ENCODE measurements at places on chromosomes 7 and 10.

DNA sequence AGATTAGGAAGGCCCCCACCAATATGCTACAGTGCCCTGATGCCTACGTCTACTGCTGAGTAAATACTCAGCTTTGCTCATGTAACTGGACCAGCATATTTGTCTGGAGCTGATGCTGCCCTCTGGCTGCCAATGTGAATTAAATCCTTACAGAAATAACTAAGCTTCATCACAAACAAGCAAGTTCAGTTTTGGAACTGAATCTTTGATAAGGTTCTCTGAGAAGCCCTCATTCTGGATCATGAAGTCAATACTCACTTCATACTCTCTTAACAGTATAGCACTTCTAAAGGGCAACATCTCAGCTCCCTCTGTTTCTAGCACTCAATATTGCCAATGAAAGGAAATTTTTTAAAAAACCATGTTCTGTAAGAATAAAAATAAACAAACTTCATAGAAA is 246.7 kb downstream of the ETV1 start:
- no peak for DNase-seq

DNA sequence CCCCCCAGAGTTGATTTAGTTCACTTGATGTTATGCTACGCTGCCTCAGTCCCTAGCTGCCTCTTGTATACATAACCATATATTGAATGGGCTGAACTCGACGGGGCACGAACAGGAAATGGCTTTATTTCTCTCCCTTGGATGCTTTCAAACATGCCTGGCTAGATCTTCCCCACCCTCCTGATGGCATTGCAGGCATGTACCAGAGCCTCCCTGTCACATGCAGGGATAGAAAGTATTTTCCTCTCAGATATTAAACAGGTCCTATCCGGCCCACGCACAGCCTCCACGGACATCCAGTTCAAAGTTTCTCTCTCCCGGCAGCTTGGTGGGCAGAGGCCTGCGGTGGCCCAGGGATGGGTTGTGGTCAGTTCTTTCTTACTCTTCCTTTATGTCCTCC is 422.1 kb downstream of the RPS24 start:
- DNase-seq: no peak

- DNase-seq: peak; percentile 7
Measured at GRCh38 chr10:42975558-42976340, 101.1 kb upstream of the RET start.

DNA sequence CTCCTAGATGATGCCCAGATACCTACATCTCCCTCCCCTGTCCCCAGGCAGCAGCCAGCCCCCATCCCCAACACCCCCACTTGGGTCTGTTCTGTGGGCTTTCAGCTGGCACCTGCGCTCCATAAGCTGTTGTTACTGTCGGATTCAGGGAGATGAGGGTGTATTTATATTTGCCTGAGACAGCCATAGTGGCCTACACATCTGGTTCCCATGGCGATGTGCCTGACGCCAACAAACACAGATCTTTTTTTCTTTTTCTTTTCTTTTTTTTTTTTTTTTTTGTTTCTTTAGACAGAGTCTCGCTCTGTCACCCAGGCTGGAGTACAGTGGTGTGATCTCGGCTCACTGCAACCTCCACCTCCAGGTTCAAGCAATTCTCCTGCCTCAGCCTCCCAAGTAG is 73.1 kb downstream of the CLIP2 start:
- DNase-seq: no peak

DNA sequence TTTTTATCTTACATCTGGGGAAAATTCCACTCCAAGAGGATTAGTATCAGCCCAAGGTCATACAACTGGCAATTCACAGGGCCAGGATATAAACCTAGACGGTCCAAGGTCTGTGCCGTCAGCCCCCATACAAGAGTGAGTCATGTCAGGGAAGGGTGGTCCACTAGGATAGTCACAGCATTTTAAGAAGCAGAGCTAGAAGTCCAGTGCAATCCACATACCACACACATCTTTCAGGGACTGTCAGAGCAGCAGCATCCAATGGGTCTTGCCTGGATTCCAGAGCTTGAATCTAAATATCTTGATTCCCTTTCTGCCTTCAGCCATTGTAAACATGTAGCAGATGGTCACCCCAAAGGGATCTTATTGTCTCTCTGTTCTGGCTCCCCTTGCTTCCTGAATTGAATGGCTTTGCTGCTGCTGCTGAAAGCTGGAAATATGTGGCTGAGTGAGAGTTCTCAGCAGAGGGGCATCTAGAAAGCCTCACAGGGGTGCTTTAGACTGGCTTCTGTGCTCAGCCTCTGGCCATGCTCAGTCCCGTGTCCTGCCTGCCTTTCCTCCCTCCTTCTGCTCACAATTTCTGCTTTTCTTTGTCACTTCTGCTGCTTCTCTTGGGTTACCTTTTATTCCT is 9.9 kb upstream of the OR6V1 start:
- DNase-seq: no peak

DNA sequence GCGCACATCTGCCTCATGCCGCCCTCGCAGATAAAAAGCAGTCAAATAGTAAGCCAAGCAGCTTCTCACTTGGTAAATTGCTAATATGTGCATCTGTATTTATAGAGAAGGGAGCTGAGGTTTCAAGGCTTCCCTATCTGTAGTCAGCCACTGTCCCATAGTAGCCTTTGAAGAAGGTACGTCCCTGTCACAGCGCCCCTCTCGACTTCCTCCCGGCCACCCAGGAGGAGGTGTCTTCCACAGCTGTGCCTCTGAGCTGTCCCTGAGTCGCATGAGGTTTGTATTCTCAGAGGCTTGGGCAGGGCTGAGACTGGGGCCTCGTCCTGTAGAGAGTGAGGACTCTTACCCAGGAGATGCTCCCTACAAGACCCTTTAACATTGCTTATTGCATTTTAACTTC is 49.0 kb downstream of the SPOCK2 start:
- no peak for DNase-seq

GRCh38 chr7:38512704-38513103 is 118.5 kb downstream of the AMPH start:
- no peak for DNase-seq

DNA sequence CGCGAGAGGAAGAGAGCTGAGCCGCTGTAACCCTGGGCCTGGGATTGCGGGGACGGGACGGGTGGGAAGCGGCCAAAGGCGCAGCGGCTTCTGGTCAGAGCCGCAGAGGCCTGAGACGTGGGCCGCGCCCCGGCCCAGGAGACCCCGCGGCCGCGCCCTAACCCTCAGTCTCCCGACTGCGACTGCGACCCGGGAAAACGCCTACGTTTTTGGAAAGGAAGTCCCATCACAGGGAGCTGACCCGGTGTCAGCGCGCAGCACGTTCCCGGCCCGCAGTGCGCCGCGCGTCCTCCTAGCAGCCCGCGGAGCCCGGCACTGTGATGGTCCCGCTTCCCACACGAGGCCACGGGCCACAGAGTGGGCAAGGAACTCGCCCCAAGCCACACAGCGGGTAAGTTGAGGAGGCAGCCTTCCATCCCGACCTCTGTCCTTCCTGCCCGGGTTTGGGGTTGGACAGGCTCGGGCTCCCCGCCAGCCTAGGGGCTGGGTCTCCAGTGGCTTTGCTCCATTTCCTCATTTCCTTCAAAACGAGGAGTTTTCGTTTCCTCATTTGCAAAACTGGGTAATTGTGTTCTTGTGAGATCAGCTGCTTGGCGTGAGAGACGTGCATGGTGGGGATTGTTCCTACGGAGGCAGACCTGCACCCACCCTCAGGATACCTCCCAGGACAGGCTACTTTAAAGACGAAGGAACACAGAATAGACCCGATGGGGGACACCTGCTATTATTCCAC is 1.2 kb downstream of the GPNMB start:
- no peak for DNase-seq

DNA sequence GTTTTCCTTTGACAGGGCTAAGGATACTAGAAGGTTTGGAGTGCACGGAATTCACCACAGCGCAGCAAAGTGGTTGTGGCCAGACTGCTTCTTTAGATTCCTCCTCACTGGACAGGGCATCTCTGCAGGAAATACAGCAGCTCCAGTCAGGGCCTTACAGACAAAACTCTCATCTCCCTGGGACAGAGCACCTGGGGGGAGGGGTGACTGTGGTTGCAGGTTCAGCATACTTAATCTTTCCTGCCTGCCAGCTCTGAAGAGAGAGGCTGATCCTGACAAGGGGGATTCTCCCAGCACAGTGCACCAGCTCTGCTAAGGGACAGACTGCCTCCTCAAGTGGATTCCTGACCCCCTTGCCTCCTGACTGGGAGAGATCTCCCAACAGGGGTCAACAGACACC is 1257.9 kb downstream of the NXPH1 start:
- DNase-seq: no peak

DNA sequence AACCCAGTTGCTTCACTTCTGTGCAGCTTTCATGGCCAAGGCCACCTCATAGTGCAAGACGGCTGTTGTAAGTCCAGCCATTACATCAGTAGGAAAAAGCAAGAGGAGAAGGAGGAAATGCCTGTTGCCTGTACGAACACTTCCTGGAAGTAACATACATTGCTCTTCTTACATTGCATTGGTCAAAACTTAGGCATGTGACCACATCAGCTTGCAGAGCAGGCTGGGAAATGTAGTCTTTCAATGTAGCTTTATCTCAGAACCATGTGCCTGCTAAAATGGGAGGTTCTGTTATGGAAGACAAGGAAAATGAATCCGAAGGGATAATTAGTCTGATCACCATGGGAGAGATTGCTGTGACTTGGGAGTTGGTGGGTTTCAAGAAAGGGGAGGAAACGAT is 4.3 kb downstream of the SLC29A3 start:
- no peak for DNase-seq

DNA sequence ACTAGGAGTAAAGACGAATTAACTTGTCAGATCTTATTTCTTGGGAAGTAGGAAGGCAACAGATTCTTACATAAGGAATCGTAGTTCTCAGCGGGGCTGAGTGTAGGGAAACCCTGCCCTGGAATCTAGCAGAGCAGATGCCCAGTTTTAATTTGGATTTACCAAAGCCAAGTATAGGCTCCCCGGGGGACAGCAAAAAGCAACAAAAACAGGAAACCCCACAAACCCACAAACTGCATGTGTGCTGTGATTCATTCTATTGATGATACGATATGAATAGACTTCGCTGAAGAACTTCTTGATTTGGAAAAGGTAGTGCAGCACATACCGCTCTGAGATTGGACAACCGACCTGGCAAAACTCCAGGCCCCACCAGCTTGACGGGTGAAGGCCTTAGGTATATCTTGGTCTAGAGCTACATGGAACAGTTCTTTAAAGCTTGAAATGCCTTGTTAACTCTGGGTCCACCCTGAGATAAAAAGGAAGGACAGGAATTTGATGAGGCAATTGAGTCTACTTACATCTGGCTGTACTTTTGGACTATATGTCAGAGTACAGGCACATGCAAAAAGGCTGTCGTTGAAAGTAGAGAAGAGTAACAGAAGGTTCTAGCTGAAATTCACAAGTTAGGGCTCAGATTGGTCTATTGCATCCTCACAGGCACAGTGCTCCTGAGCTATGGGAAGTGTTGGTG is 49.1 kb downstream of the STRA8 start:
- no peak for DNase-seq

GRCh38 chr7:128347647-128348097 is 4.0 kb upstream of the RBM28 start:
- DNase-seq: peak; percentile 57

DNA sequence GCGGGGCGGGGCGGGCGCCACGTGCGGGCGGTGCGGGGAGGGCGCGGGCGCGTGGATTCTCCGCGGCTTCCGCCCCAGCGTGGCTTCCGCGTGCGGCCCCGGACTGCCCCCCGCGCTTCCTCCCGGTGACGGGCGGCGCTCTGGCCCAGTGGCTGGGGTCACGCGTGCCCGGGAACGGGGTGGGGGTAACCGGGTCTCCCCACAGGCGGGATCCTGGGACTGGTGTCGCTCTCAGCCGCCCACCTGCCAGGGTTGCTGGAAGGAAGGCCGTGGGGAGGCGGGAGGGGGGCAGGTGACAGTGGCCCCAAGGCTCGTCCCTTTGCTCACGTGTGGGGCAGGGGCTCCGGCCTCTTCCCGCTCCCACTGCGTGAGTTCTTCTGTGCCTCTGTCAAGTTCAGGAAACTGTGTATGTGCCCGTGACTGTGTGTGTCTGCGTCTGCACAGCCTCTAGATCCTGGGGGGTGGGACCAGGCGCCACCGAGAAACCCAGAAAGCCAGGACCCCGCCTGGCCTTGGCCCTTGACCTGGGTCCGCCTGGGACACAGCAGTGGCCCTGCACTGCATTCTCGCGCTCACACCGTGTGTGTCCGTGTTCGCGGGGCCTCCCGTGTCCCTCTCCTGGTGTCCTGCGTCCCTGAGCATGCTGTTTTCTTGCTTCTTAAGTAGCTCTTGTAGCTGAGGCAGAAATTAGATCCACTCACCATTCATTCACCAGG is 919 bp downstream of the MAFK start:
- DNase-seq: no peak

DNA sequence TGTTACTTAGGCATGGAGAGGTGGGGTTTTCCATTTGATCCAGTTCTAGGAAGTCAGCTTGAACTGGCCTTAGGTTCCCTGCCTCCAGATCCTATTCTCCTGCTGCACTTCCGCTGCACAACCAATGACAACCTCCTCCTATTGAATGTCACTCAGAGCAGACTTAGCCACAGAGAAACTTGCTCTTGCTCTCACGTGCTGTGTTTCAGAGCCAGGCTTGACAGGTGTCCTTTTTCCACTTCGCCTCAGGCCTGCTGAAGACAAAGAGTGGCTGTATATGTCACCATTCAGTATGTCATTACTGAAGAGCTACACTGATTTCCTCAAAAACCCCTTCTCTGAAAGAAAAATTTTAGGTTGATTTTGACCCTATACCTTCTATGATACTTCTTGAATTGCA is 115.4 kb upstream of the ETV1 start:
- no peak for DNase-seq

DNA sequence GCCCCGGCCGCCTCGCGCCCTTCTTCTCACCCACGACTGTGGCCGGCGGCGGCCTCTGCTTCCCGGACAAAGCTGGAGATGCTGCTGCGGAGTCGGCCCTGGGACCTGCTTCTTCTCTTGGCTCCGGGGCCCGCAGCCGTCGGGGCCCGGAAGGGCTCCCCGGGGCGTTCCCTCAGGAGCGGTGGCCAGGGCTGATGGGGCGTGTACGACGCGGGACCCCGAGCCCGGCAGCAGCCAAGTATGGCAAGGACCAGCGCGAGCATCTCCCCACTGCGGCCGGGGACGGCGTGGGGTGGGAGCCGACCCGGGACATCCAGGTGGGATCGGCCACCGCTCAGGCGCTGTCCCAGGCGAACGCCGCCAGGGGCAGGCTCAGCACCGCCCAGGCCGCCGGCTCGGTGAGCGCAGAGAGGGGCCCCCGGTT is 27.6 kb upstream of the BMS1 start:
- no peak for DNase-seq

- DNase-seq: no peak
Measured at GRCh38 chr7:141992156-141992555, 3.5 kb upstream of the MGAM start.

DNA sequence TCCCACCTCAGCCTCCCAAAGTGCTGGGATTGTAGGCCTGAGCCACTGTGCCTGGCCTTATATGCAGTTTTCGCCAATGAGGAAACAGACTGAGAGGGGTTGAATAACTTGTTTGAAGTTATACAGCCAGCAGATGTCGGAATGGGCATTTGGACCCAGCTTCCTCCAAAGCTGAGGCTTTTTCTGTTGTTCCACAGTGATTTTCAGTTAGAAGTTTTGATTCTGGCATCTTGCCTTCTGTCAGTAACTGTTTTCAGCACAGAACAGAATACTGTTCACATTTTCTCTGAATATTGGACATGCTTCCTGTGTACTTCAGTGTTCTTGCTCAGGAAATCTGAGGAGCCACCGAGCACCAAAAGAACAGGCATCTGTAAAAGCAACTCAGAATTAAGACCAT is 287.2 kb downstream of the CAMK1D start:
- DNase-seq: no peak

All from activated naive CD4-positive, alpha-beta T cell treated with anti-CD3 and anti-CD28 coated beads, Interleukin-2, amount 50 U/mL, for 16 hours (primary cell).